ENCODE measurements at places on chromosomes 1 and 21.

DNA sequence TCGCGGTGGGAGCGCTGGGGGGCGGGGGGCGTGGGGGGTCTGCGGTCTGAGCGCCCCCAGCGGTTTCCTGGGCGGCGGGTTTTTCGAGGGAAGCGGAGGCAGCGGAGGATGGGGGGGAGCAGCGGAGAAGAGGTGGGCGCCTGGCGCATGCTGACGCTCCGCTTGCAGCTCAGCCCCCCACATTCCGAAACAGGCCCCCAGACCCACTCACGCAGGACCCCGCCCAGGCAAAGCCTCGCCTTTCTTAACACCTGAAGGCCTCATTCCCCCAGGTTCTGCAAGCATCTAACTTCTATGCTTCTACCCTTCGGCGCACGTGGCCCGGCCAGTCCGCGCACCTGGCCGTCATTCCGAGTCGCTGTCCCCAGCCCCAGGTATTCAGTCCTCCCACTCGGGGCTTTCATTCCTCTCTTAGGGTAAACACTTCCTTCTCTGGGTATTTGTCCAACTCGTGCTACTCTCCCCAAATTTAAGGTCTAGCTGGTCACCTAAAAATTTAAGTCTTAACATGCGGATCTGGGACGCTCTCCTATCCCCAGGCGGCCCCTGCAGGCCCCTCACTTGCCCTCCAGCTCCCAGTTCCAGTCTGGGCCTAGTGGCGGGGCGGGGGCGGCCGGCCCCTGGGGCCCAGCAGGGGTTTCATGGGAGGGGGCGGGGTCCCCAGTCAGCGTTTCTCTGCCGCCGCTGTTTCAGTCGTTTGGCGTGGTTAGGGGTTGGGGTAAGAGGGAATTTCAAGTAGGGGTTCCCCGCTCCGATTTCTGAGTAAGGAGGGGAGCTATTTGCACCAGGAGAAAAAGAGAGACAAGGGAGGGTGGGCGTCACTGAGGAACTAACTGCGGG lies 2.8 kb upstream of the ZBTB7B start:
- no peak for DNase-seq

DNA sequence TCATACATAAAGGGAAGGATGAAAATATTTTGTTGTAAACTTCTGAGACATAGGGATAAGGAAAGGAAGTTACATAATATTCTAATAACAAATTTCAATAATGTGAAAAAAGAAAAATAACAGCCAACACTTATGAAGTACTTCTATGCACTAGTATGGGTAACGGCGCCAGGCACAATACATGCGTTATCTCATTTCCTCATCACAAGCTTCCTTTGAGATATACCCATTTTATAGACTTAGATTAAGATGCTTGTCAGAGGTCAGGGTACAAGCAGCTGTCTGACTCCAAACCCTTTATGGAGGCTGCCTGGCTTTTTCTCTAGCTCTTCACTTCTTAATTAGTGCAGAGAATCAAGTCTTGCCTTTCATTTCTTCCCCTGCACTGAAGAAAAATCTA lies 41.3 kb downstream of the TCP10L start:
- no peak for DNase-seq

- DNase-seq, result no peak
These were observed 735.3 kb upstream of the ADGRL4 start for GRCh38 chr1:79741720-79742421.

- no peak for DNase-seq
These were observed 97.0 kb downstream of the MT1HL1 start for GRCh38 chr1:236907205-236907604.

DNA sequence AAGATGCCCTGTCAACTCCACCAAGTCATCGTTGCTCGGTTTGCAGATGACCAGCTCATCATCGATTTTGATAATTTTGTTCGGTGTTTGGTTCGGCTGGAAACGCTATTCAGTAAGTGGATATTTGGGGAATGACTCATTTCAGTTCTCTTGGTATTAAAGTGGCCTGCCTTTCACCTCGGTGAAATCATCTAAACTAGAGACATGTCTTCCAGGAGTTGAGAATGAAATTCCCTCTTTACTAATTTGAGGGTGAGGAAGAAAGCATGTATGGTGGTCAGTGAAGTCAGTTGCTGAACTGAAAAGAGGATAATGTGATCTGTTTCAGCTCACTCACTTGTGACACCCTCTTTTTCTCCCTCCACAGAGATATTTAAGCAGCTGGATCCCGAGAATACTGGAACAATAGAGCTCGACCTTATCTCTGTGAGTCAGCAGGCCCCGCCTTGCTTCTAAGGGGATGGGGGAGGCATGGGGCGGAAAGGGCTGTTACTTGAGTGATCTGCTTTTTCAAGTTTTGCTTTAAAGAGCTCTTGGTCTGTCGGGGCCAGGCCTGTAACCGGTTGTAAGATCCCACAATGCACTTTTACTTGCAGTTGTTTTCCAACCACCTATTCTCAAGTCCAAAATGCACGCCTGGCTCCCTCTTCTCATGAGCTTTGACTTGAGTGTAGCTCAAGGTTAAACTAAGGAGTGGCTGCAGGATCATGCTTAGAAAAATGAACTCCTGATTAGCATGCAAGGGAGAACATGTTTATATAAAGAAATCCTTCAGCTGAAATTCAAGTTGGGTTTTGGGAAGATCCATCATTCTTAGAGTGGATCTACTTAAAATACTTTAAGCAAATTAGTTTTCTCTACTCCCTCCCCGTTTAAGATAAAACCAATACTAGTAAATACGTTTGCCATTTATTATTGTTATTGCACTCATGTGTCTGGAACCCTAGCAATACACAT lies 59.8 kb downstream of the CAPN2 start:
- DNase-seq, result no peak
